IPS DF 19.7 (cell line): ENCODE measurements at places on chromosomes 12 and 14.

DNA sequence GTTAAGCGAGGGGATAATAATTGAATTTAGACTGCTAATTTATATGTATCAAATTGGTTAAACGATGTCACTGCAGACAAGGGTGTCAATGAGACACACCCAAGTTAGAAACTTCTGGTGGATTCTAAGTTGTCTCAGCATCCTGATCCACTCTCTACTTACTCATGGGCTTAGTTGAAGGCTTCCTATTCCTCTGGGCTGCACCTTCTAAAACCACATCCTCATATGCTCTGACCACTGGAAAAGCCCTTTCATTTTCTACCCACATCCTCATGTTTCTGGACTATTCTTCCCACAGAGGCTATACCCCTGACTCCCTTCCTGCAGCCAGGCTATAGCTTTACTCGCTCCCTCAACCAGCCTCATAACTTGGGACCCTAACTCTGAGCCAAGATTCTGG lies 493.8 kb downstream of the VRK1 start:
- DNase-seq, result no peak

GRCh38 chr14:70096866-70097265 lies 91.9 kb downstream of the SLC8A3 start:
- no peak for DNase-seq

GRCh38 chr14:71056168-71056567 lies 148.9 kb downstream of the PCNX1 start:
- DNase-seq, result no peak

- DNase-seq, result no peak
Observed at GRCh38 chr12:130924966-130925665, 28.6 kb upstream of the ADGRD1 start.

DNA sequence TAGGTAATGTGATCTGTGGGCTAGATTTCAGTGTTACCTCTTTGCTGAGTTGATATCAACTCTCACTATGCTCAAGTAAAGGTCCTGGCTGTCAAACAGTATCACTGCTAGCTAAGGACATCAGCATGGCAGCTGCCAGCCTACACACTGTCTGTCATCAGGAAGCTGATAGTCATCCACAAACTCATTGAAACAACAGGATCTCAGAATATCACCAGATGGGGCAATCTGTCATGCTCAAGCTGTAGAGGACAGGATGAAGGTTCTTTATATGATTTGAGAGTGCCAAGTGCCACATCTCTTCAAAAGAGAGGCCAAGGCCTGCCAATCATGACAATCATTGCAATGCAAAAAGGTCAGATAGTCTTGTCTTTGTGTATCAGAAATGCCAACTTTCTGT lies 811.5 kb upstream of the SEL1L start:
- no peak for DNase-seq

- no peak for DNase-seq
Observed at GRCh38 chr14:104320611-104321086, 182.3 kb downstream of the KIF26A start.

- DNase-seq, result no peak
Observed at GRCh38 chr14:54776361-54777001, 126.1 kb downstream of the GCH1 start.
